GF-D8 (cell line): ENCODE measurements at places on chromosomes 2 and 18.

GRCh38 chr2:120802158-120802557, 66.5 kb downstream of the GLI2 start:
- DNase-seq, result no peak

GRCh38 chr2:199814817-199815211, 36.2 kb downstream of the FTCDNL1 start:
- no peak for DNase-seq

DNA sequence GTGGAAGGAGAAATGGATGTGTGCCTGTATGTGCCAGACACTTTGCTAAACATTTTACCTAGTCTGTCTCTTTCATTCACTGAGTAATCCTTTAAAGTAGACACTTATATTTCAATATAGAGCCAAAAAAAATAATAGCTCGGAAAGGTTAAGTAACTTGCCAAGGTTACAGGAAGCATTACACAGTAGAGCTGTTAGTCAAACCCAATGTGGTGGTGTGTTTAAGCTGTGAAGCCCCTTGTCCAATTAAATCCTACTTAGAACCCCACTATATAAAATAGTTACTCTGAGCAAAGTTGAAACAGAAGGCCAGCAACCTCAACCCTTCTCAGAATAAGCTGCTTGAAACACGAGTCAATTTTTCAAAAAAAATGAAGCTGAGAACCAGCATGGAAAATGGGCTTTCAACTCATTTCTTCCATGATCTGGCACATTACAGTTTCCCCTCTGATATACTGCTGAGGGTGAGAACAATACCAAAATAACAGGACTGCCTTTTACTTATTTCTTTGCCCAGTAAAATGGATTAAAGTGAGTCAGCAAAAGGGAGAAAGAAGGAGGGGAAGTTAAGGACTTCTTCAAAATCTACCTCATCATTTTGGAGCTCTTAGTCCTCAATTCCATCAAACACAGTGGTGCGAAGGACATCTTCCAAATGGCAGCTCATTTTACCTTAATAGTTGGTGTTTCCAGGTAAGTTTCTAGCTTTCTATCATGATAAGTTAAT, 7.9 kb downstream of the RDH14 start:
- no peak for DNase-seq

- no peak for DNase-seq
These were observed 133.8 kb downstream of the ZNF516 start for GRCh38 chr18:76361219-76361618.

GRCh38 chr2:9378433-9379390, 44.6 kb downstream of the ITGB1BP1 start:
- no peak for DNase-seq
